Right ventricle myocardium inferior (tissue), 1 donor: ENCODE measurements at places on chromosomes 2 and 18. TPM values are rescaled to one million over a fixed set of nuclear protein-coding genes. Genes with fewer than 3 reads are reported as not detected.
A peak's percentile ranks its signal among the peaks of the same experiment; 100 is the strongest.

Gene FAM124B
- 1.9 TPM for total RNA-seq

DNA sequence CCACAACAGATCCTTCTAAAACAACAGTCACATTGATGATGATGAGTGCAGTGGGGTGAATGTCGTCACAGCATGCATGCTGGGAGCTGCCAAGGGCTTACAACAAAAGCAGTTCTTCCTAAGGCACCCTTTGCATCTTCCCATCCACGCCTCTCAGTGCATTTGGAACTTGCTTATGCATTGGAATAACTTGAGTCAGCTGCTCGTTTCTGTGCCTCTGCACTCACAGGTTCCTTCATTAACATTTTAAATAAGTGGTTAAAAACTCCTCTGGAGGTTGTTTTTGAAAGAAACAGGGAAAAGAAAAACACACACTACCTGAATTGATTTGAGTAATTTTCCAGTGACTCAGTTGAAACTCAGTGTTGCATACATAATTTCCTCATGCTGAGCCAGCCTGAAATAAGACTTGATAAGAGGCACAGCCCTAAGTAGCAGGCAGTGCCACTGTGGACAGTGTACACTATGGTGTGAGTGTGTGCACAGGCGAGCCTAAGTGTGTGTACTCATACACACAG is 46.8 kb upstream of the TRIM43B start:
- no peak for DNase-seq

- DNase-seq = no peak
Observed at GRCh38 chr18:10926621-10927161, 222.7 kb downstream of the PIEZO2 start.

Gene CCDC121
- total RNA-seq = 6.2 TPM

- DNase-seq = no peak
Observed at GRCh38 chr2:179701524-179702110, 159.8 kb downstream of the ZNF385B start.

DNA sequence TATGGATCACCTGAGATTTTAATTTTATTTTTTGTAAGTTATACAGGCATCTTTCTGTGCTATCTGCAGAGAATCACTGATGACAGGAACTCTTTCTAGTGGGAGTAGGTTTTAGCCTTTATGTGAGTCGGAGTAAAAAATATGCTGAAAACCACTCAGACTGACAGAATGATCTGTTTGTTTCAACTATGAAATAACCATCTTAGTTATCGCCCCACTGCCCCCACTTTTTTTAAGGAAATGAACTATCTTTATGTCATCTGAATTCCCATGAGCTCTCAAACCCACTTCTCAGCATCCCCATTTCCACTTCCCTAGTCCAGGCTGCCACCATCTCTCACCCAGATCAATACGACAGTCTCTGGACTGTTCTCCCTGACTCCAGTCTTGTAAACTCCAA is 38.9 kb downstream of the MRPL33 start:
- DNase-seq = no peak

DNA sequence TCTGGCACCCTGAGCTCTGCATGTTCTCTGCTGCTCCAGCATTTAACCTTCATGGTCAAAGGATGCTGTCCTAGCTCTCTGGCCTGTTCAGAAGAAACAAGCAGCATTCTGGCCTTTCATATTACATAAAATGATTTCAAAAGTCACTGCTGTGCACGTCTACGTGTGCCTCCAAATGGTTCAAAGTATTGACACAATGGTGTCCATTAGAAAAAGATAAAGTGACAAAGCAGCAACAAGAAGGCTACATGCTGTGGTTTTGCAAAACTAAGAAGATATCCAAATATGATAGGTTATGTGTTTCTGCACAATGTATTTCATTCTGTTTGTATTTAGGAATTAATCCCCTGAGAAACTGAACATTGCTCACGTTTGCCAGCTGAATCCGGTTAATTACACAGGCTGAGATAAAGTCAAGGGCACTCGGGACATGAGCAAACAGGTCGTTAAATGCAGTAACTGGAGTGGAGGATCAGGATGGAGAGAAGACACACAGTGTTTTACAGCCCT is 258.5 kb downstream of the DOK6 start:
- no peak for DNase-seq

DNA sequence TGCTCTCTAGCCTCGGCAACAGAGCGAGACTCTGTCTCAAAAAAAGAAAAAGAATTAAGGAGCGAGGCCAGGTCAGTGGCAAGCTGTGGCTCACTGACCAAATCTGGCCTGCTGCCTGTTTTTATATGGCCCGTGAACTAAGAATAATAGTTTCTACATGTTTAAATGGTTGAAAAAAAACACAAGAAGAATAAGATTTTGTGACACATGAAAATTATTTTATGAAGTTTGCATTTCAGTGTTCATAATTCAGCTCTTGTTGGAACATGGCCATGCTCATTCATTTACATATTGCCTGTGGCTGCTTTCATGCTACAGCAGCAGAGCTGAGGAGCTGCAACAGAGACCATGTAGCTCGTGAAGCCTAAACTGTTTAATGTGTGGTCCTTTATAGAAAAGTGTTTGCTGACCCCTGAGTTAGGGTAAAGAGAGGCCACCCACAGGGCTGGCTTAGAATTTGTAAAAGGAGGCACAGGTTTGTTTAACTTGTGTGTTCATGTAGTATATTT is 59.5 kb downstream of the MFSD6 start:
- no peak for DNase-seq

Gene MAP4K4
- 82.5 TPM for total RNA-seq

GRCh38 chr2:238346544-238346943 is 26.2 kb downstream of the TRAF3IP1 start:
- no peak for DNase-seq

GRCh38 chr18:47522359-47522758 is 270.9 kb upstream of the SKOR2 start:
- no peak for DNase-seq

- peak; percentile 70 for DNase-seq
Observed at GRCh38 chr2:100321866-100322820, at the start of gene LONRF2. Gene LONRF2 (minus strand): TSS chr2:100322501. CDS start chr2:100322093, 408 bp downstream.

- DNase-seq = no peak
Observed at GRCh38 chr2:120261387-120262006, 8.8 kb downstream of the RALB start.

DNA sequence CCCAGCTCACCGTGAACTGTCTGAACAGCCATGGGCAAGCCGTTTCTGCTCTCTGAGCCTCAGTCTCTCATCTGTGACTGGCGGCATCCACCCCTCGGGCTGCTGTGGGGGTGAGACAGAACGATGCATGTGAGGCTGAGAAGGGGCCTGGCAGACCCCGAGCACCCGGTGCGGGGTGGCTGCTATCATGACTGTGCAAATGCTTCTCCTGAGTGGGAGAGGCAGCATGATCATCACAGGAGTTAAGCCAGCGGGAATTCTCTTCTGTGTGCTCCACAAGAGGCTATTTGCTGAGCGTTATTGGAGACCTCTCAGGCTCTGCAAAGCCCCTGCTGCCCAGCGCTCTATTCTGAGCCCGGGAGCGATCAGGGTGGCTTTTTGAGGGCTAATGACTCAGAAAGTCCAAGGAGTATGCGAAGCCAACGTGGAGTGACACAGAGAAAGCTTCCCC is 45.8 kb upstream of the ID2 start:
- no peak for DNase-seq

DNA sequence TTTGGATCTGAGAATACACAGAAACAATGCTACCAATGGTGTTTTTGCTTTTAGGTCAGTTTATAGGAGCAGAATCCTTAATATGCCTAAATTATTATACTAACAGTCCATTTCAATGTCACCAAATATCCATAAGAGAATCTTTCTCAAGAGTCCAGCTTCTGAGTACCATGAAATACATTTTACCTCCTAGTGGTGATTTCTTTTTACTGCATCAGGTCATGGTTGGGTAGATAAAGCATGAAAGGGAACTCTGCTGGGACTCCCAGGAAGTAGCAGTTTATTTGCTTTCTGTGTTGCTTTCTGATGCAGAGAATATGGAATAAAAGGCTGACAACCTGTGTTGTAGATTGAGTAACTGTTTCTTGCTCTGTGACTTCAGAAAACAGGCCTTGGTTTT is 115.6 kb downstream of the PPP1R1C start:
- no peak for DNase-seq

GRCh38 chr2:160324161-160324800 is 124.2 kb upstream of the ITGB6 start:
- no peak for DNase-seq

Gene CYP26B1
- total RNA-seq = 5.4 TPM

DNA sequence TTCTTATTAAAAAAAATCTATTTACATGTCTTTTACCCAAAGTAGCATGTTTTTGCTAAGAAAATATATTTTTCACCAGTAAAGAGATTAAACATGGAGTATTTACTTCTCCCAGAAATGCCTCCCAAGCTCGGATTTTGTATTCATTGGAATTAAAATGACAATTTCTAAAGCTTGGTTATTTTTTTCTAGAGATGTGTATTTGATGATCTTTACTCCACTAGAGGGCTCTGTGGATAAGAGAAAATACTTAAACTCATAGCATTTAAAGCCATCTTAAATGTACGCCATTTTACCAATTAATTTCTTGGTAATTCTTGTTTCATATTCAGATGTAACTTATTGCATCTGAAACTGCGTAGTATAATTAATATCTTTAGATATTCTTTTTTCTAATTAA is 461.4 kb downstream of the GALR1 start:
- DNase-seq = no peak

- DNase-seq = no peak
Observed at GRCh38 chr2:157193461-157193860, 64.0 kb upstream of the GALNT5 start.
